ENCODE measurements at places on chromosomes 12 and 14. TPM values are rescaled to one million over a fixed set of nuclear protein-coding genes. Genes with fewer than 3 reads are reported as not detected.

DNA sequence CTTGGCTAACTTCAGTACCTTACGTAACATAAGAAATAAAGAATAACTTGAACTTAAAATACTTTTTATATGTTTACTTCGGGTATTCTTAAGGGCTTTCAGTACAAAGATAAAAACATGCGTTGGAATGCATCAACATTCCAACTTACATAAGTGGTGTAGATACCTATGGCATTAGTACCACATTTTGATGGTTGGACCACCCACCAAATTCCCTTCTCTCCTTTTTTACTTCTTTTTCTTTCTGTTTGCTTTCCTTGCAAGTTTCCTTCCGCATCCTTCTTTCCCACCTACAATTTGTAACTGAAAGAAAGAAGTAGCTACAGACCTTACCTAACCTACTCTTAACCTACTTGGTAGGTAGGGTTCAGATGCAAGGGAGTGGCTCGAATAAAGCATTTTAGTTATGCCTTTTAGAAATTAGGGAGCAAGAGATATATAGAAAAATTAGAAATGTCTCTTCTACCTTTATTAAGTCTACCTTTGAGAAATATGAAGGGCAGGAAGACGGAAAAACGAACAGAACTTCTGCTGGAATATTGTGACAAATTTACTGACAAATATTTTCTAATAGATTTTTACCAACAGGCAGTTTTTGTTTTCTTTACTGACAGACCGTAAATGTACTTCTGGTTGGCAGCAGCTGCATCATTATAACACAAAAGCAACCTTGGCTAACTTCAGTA lies 2.1 kb upstream of the ARHGAP5 start:
- H3K27me3 ChIP-seq = no peaks in the 10 kb centered on the region
- no peaks in the 10 kb centered on the region for H3K36me3 ChIP-seq
- DNase-seq = no peak
- H3K4me3 ChIP-seq = peak overlapping the region; percentile 57
- H3K27ac ChIP-seq = peak overlapping the region; percentile 11
- peaks cover 22% of the 10 kb centered on the region for H3K4me1 ChIP-seq

DNA sequence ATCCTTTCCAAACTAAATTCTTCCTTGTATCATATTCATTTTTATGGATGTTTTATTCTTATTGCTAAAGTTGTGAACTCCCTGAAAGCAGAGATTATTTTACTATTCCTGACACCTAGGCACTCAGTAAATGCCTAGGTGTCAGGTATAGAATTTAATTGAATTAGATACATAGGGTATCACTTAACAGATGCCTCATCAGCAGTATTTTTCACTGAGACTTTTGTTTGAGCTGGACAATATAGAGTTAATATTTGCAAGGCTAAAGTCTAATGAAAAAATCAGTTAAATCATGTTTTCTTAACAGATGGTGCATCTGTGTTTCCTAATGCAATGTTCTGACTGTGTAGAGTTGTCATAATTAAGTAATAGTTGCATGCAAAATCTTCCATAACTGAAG lies 182.7 kb downstream of the DERA start:
- no peak for DNase-seq
- no peak overlapping the region for H3K4me3 ChIP-seq
- no peaks in the 10 kb centered on the region for H3K36me3 ChIP-seq
- H3K27ac ChIP-seq = no peak overlapping the region
- no peaks in the 10 kb centered on the region for H3K4me1 ChIP-seq

DNA sequence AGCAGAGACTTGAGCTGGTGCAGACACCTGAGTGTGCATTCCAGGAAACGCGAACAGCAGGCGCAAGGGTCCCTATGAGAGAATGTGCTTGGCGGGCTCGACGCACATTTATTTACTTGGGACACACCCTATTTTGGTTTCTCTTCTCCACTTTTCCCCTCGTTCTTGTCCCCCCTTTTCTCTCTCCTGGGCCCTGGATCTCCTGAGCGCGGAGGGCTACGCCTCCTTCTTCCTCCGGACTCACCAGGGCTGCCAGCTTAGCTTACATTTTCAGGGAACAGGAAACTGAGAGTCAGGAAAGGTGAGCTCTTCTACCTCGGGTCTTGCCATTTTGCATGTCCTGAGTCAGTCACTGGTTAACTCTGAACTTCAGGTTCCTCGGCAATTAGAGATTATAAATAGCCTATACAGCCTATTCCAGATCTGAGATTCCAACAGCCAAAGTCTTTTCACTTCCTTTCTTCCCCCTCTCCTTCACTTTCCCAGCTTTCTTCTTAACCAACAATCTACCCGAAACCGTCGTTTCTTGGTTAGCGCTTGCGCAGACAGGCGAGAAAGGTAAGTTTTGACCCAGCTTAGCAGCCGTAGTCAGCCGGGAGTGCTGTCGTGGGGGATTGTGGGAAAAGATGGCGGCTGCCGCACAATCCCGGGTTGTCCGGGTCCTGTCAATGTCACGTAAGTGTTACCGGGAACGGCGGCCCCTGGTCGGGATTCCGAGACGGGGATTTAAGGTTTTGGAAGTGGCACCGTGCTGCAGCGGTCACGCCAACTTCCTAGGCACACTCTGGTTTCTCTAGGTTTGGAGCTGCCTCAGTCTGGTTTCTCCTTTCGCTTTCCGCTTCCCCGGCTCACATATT lies at the start of the genes AKAP3 and NDUFA9:
Gene AKAP3 (minus strand): TSS at position 551 of the 857 bp plus-strand sequence. CDS start 10,855 bp downstream, outside the sequence.
Gene NDUFA9 (plus strand): TSS at position 614 of the 857 bp plus-strand sequence. CDS start 13 bp downstream, at position 627.
- no peaks in the 10 kb centered on the region for H3K36me3 ChIP-seq
- peak within 1 kb of the TSS; percentile 99 for H3K27ac ChIP-seq
- peak; percentile 79 for DNase-seq

DNA sequence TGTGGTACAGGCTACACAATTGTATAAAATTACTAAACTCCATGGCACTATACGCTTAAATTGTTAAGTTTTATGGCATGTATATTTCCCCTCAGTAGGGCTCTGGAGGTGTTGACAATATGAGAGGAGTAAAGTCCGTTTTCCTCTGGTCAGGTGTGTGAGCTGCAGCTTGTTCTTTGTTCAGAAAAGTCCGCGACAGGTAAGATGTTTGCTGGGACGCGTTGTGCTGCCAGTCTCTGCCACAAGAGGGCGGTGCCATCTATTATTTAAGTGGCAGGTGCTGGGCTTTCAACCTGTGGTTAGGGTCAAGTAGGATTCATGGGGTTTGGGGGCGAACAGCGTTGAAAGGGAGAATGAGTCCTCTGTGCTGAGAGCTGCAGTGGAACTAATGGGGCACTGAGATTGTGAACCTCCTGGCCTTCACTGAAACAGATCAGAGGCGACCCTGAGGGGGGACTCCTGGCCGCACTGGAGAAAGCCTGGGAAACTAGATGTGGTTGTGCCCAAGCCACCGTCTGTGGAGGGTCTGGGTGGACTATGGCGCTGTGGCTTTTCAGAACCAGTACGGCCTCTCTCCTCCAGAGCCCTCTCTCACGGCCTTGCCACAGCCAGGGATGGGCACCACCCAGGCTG lies 179.0 kb downstream of the SLC15A4 start:
- H3K4me1 ChIP-seq = peaks cover 2% of the 10 kb centered on the region
- peaks cover 25% of the 10 kb centered on the region for H3K27me3 ChIP-seq
- H3K36me3 ChIP-seq = no peaks in the 10 kb centered on the region
- DNase-seq = peak; percentile 56
- peak overlapping the region; percentile 12 for H3K27ac ChIP-seq

DNA sequence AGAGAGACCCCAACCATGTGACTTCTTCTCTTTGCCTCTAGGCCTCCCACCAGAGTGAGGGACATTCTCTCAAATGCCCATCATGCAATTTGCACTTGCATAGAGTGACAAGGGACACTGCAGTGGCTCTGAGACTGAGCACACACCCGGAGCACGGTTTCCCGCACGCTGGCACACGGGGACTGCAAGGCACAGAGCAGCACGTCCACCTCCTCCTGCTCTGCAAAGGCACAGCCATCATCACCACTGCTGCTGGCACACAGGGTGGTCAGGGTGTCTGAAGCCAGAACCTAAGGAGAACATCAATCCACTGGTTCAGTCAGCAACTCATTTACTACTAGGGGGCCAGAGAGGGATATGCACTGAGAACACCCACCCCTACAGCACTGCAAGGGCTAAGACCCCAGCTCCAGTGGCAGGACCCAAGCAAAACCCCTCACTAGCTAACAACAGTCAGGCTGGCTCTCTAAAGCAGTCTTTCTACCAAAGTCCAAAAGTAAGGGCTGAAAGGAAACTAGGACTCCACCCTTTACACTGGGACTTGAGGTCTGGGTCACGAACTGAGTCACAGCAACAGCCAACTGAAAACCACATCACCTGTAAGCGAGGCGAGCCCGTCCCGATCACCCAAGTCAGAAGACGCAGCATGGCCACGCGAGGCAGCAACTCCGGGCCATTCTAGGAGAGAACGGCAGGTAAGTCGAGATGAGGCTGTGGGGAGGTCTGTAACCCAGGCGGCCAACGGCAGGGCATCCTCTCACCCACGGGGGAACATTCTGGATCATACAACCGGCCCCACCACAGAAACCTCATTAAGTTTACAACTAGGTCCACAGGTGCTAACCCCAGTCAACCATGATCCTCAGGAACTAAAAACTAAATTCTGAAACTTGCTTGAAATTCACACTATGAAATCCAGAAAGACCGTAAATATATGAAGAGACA lies 37.9 kb downstream of the GCN1 start:
- H3K4me1 ChIP-seq = no peaks in the 10 kb centered on the region
- no peaks in the 10 kb centered on the region for H3K27me3 ChIP-seq
- H3K36me3 ChIP-seq = peaks cover 24% of the 10 kb centered on the region
- no peak for DNase-seq
- H3K4me3 ChIP-seq = no peak overlapping the region

GRCh38 chr12:24821691-24822090 lies 127.2 kb downstream of the BCAT1 start:
- no peak overlapping the region for H3K4me3 ChIP-seq
- no peak for DNase-seq
- no peak overlapping the region for H3K27ac ChIP-seq
- no peaks in the 10 kb centered on the region for H3K4me1 ChIP-seq

- no peak overlapping the region for H3K4me3 ChIP-seq
- H3K36me3 ChIP-seq = no peaks in the 10 kb centered on the region
- DNase-seq = no peak
- H3K4me1 ChIP-seq = peaks cover 4% of the 10 kb centered on the region
- H3K27me3 ChIP-seq = no peaks in the 10 kb centered on the region
Measured at GRCh38 chr12:15194456-15195368, 26.5 kb downstream of the RERG start.

The WDHD1 gene
- total RNA-seq = 30.9 TPM

The CPSF6 gene
- 154 TPM for total RNA-seq

The PPP4R3A gene
- total RNA-seq = 119 TPM

The PLEKHD1 gene
- total RNA-seq = 2.0 TPM

The KIF26A gene
- 7.0 TPM for total RNA-seq

All from progenitor cell of endocrine pancreas (in vitro differentiated cells).